ENCODE measurements at places on chromosomes 5 and 9. TPM values are rescaled to one million over a fixed set of nuclear protein-coding genes. Genes with fewer than 3 reads are reported as not detected.

The DRD1 gene
- not detected for total RNA-seq

The SOHLH1 gene
- total RNA-seq, result not detected

The SEC61B gene
- 58.4 TPM for total RNA-seq

The SLC25A51 gene
- 49.7 TPM for total RNA-seq
